Upper lobe of right lung (tissue), 1 donor: ENCODE measurements at places on chromosomes 4 and X. TPM values are rescaled to one million over a fixed set of nuclear protein-coding genes. Genes with fewer than 3 reads are reported as not detected.

GRCh38 chrX:39438603-39439602, 637.6 kb downstream of the MID1IP1 start:
- H3K4me3 ChIP-seq = no peak overlapping the region
- H3K4me1 ChIP-seq = no peaks in the 10 kb centered on the region
- no peak overlapping the region for H3K27ac ChIP-seq
- no peaks in the 10 kb centered on the region for H3K27me3 ChIP-seq
- H3K36me3 ChIP-seq = no peaks in the 10 kb centered on the region

- no peak overlapping the region for H3K4me3 ChIP-seq
- DNase-seq = no peak
- no peaks in the 10 kb centered on the region for H3K4me1 ChIP-seq
- H3K27me3 ChIP-seq = no peaks in the 10 kb centered on the region
These were observed 277.4 kb upstream of the GATB start for GRCh38 chr4:152038238-152038637.

- no peak overlapping the region for H3K4me3 ChIP-seq
- H3K4me1 ChIP-seq = no peaks in the 10 kb centered on the region
- H3K36me3 ChIP-seq = no peaks in the 10 kb centered on the region
- no peaks in the 10 kb centered on the region for H3K27me3 ChIP-seq
These were observed 96.3 kb upstream of the HPF1 start for GRCh38 chr4:169854090-169854489.

DNA sequence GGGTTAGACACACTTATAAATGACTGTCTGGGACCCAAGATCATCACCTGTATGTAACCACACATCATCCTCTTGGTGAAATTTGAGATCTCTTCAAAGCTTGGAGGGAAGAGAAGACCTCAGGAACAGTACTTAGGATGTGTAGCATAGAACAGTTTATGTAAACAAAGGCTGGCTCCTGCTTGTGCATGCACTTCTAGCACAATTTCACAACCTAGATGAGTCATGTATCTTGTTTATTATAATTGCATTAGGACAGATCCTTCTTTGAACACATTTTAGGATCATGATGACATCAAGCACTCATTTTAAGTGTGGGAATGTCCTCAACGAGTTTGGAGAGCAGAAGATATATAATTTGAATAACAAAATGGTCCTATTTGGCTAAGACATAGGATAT, 26.3 kb upstream of the ZMAT1 start:
- H3K4me1 ChIP-seq = no peaks in the 10 kb centered on the region
- H3K27ac ChIP-seq = no peak overlapping the region
- no peak overlapping the region for H3K4me3 ChIP-seq
- no peaks in the 10 kb centered on the region for H3K27me3 ChIP-seq
- no peak for DNase-seq

DNA sequence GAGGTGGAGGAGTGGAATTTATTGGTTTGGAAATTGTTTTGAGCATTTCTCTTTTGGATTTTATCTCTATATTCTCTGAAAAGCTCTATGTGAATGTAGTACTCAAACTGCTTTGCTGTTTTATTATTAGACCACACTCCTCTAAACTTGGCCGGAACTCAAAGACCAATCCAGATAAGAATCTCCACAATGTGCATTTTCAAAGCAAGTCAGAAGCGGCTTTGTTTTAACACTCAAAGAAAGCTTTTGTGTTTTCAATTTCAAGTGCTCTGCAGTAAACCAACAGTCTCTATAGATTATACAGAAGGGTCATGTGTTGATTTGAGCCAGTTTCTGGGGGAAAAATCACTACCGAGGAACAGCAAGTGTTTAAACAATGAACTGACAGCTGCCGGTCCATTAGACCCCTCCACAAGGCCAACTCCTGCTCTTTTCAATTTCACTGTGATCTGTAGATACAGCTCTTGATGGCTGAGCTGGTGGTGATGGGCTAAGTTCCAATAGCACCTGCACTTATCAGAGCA, 79.4 kb downstream of the FTHL17 start:
- no peak overlapping the region for H3K27ac ChIP-seq
- H3K4me3 ChIP-seq = no peak overlapping the region
- no peaks in the 10 kb centered on the region for H3K27me3 ChIP-seq

DNA sequence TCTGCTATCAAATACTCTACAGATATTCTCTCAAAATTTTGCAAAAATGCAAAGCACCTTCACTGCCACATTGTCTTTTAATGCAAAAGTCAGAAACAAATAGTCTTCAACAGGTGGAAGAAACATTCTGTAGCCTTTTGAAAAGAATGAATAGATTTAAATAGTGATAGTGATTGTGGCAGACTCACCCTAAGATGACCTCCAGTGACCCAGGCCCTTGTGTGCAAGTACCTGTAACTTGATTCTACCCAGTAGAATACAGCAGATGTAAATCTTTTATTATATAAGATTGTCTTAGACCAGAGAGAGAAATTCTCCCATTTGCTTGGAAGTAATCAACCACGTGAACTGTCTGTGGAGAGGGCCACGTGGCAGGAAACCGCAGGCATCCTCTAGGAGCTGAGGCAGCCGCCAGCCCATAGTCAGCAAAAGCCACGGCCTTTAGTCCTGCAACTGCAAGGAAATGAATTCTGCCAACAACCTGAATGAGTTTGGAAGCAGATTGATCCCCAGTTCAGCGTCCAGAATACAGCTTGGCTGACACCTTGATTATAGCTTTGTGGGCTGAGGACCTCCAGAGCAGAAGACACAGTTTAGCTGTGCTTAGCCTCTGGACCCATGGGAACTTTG, 272.5 kb downstream of the ARHGAP10 start:
- H3K27ac ChIP-seq = no peak overlapping the region
- H3K27me3 ChIP-seq = no peaks in the 10 kb centered on the region
- H3K36me3 ChIP-seq = no peaks in the 10 kb centered on the region
- no peaks in the 10 kb centered on the region for H3K4me1 ChIP-seq
- no peak overlapping the region for H3K4me3 ChIP-seq

- H3K27me3 ChIP-seq = no peaks in the 10 kb centered on the region
- H3K4me3 ChIP-seq = no peak overlapping the region
- H3K27ac ChIP-seq = peak overlapping the region; percentile 83
- H3K4me1 ChIP-seq = peaks cover 59% of the 10 kb centered on the region
- H3K36me3 ChIP-seq = peaks cover 37% of the 10 kb centered on the region
These were observed 30.8 kb downstream of the NOP14 start for GRCh38 chr4:2932321-2932950.

DNA sequence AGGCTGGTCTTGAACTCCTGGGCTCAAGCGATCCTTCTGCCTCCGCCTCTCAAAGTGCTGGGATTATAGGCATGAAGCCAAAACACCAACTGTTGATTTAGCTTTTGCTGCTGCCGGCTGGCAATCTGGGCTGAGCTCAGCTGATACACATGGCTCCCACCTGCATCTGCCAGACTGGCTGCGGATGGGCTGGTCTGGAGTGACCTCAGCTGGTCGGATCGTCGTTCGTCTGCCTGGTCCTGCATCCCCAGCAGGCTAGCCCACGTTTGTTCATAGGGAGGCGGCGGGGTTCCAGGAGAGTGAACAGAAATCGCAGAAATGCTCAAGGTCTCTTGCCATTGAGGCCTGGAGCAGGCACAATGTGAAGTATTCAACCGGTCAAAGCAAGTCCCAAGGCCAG, 74.4 kb upstream of the DDX3X start:
- no peak overlapping the region for H3K27ac ChIP-seq
- H3K27me3 ChIP-seq = no peaks in the 10 kb centered on the region
- no peaks in the 10 kb centered on the region for H3K4me1 ChIP-seq
- no peak overlapping the region for H3K4me3 ChIP-seq

DNA sequence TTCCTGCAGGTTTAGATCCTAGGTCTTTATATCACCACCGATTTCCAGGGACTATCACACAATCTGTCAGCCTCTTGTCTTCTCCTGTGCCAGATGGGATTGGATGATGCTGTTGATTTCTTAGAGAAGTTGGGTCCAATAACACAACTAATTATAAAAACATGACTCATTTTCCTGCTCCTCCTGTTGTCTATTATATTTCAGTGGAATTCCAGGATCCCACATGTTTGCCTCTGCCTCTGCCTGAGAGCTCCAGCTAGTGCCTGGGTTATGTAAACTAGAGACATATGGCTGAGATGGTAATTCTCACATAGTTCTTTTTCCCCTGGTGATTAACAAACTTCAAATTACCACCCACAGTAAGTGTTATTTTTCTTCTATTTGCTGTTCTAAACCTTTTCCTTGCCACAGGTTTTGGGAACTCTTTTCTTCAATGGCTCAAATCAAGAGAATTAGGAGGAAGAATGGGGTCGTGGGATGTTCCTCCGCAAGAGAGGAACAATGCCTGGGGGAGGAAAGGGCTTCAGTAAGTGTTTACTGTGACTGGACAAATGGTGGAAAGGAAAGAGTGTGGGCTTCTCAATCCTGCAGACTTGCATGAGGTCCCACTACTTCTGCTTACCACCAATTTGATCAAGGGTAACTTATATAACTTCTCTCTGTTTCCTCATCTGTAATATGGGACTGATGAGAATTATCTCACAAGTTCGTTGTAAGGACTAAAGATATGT, 3.4 kb upstream of the HOPX start:
- H3K36me3 ChIP-seq = no peaks in the 10 kb centered on the region
- H3K27me3 ChIP-seq = no peaks in the 10 kb centered on the region
- H3K4me1 ChIP-seq = peaks cover 7% of the 10 kb centered on the region
- no peak overlapping the region for H3K27ac ChIP-seq

- no peak overlapping the region for H3K4me3 ChIP-seq
- DNase-seq = no peak
- no peaks in the 10 kb centered on the region for H3K27me3 ChIP-seq
These were observed 60.9 kb downstream of the ARHGEF38 start for GRCh38 chr4:105613306-105613705.

DNA sequence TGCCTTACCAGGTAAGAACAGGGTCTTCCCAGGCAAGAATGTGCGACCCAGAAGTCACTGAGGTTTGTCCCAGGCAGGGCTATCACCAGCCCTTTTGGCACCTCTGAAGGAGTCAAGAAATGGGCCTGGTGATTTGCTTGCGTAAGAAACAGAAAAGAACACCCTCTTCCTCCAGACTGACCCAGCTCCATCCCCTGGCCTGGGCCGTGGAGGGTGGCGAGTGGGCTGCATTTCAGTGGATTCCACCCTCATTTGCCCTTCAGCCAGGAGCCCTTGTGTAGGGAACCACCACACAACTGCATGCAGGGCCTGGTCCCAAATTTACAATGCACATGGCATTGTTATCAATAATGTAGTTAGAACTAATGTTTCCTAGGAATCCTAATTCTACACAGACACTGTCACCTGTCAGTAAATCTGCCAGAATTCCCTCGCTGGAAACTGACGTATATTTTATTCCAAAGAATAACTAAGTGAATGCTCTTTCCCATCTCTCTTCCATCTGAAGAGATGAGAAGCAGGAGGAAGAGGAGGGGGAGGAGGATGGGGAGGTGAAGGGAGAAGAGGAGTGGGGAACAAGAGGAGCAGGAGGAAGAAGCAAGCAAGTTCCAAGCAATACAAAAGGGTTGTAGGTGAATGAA, 46.6 kb downstream of the TSPAN5 start:
- H3K27me3 ChIP-seq = no peaks in the 10 kb centered on the region
- no peak for DNase-seq
- no peaks in the 10 kb centered on the region for H3K4me1 ChIP-seq
- H3K27ac ChIP-seq = no peak overlapping the region
- H3K36me3 ChIP-seq = no peaks in the 10 kb centered on the region

- DNase-seq = no peak
- H3K4me3 ChIP-seq = no peak overlapping the region
- no peaks in the 10 kb centered on the region for H3K4me1 ChIP-seq
- H3K36me3 ChIP-seq = no peaks in the 10 kb centered on the region
- no peak overlapping the region for H3K27ac ChIP-seq
These were observed 215.3 kb upstream of the TTC29 start for GRCh38 chr4:147160908-147161513.

DNA sequence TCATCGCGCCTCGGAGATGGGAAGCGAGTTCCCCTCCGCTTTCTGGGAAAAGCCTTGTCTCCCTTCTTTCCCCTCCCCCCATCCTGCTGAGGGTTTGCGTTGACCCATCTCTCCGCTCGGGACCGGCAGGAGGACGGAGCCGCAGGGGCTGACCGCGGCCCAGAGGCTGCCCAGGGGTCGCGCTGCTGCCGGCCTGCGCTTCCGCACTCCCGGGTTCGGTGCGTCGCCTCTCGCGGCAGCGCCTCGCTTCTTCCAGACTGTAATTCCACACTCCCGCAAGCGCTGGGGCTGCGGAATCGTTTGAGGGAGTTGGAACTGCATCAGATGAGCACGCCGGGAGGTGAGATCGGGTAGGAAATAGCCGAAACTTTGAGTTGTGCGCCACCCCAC, 88.3 kb downstream of the BCOR start:
- peaks cover 15% of the 10 kb centered on the region for H3K4me1 ChIP-seq
- no peaks in the 10 kb centered on the region for H3K27me3 ChIP-seq
- DNase-seq = no peak
- H3K4me3 ChIP-seq = no peak overlapping the region

GRCh38 chr4:181933471-181933870, 309.7 kb upstream of the TENM3 start:
- H3K4me3 ChIP-seq = no peak overlapping the region
- H3K36me3 ChIP-seq = no peaks in the 10 kb centered on the region
- H3K4me1 ChIP-seq = no peaks in the 10 kb centered on the region
- no peak overlapping the region for H3K27ac ChIP-seq
- DNase-seq = no peak
- H3K27me3 ChIP-seq = no peaks in the 10 kb centered on the region

DNA sequence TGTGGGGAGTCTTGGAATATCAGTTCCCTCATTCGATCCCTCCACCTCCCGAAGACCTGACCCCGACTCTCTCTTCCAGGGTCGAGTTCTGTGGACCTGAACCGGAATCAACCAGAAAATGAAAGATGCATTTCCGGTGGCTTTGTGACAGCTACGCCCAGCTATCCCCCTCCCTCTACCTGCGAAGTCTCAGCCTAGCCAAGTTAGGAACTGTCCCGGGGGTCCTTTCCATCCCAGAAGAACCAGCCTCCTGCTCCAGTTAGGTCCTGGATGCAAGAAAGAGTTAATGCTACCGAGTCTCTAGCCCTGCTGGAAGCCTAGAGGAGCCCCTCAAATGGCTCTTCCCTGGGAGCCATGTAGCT, 13.4 kb upstream of the ETDC start:
- peak overlapping the region; percentile 26 for H3K4me3 ChIP-seq
- no peaks in the 10 kb centered on the region for H3K36me3 ChIP-seq
- no peak for DNase-seq
- no peaks in the 10 kb centered on the region for H3K27me3 ChIP-seq
- no peak overlapping the region for H3K27ac ChIP-seq
- H3K4me1 ChIP-seq = no peaks in the 10 kb centered on the region

- H3K27ac ChIP-seq = no peak overlapping the region
- no peaks in the 10 kb centered on the region for H3K4me1 ChIP-seq
- no peak overlapping the region for H3K4me3 ChIP-seq
- H3K27me3 ChIP-seq = no peaks in the 10 kb centered on the region
- no peaks in the 10 kb centered on the region for H3K36me3 ChIP-seq
These were observed 837.4 kb downstream of the TRIML1 start for GRCh38 chr4:188976644-188977115.

- H3K4me3 ChIP-seq = no peak overlapping the region
- no peak overlapping the region for H3K27ac ChIP-seq
- H3K27me3 ChIP-seq = no peaks in the 10 kb centered on the region
These were observed 59.0 kb downstream of the AFAP1 start for GRCh38 chr4:7880683-7881082.

Gene SLC7A11
- 3.8 TPM for total RNA-seq

Gene RAB41
- not detected for total RNA-seq

Gene PSAPL1
- 0.14 TPM for total RNA-seq

Gene TAF7L
- total RNA-seq = not detected

Gene PITX2
- total RNA-seq = not detected

Gene USP26
- total RNA-seq = not detected

Gene ADH4
- total RNA-seq = 0.38 TPM

Gene CCDC160
- not detected for total RNA-seq

Gene RRH
- not detected for total RNA-seq

Gene PLP1
- not detected for total RNA-seq

Gene FDCSP
- not detected for total RNA-seq

Gene GATA1
- total RNA-seq = 0.87 TPM

Gene MID1
- total RNA-seq = 24.5 TPM

Gene KIAA1210
- not detected for total RNA-seq

Gene DUSP9
- not detected for total RNA-seq
